Activated B cell treated with CpG ODN at 0.5 μM for 24 hours (primary cell): ENCODE measurements at places on chromosomes 4 and X. TPM values are rescaled to one million over a fixed set of nuclear protein-coding genes. Genes with fewer than 3 reads are reported as not detected.

The CFAP99 gene
- not detected in 2 replicates for total RNA-seq

The PAGE2B gene
- not detected in 2 replicates for total RNA-seq

The DMP1 gene
- not detected in 2 replicates for total RNA-seq

The YY2 gene
- 1.5 and 2.3 TPM in 2 replicates for total RNA-seq

DNA sequence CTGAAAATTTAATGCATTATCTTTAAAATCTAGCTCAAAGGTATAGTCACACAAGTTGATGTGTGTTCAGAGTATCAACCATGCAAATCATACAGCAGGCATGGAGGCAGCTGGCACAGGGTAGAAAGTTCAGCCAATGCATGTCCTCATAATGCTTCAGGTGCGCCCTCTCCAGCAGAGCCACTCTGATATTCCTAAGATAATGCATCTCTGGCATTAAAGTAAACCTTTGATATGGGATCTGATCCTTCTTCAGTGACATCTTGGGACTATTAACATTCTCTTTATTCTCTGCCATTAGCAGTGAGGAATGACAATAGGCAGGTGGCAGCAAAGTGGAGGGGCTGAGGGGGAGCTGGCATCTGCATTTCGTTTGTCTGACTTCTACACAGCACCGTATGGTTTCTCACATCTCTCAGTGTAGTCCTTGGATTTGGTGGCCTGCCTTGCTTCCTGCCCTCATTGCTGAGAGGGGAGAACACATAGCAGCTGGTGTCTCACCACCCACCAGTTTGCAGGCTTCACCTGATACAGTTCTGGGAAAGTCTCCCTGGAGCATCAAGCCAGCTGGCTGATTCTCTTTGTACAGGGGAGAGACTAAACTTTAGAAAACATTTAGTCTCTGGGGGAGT lies 168.7 kb upstream of the TBC1D9 start:
- no peak for DNase-seq

DNA sequence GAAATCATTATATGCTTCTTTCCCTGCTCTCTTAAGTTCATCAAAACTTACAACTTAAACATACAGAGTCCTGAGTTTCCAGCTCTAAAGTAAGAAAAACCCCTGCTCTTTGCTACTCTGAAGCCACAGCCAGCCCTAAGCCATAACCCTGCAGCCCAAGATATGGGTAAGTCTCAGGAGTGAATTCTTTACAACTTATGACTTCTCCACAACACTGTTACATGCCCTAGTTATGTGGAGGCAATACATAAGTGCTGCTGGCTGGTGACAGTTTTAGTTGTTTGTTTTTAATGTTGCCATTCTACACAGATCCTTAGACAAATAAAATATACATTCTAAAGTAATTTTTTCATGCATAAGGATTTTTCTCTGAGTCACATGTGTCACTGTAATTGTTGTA lies 100.2 kb downstream of the FBXO8 start:
- DNase-seq: no peak

- no peak for DNase-seq
Observed at GRCh38 chrX:111352424-111352823, 59.6 kb downstream of the DCX start.

- DNase-seq: peak; percentile 7
Observed at GRCh38 chr4:8817096-8817812, 54.4 kb downstream of the HMX1 start.

- DNase-seq: no peak
Observed at GRCh38 chrX:111114806-111115205, 18.8 kb downstream of the PAK3 start.
